ENCODE measurements at places on chromosomes 2 and 18.

- DNase-seq, result no peak
Measured at GRCh38 chr2:230961091-230961491, 34.8 kb upstream of the SPATA3 start.

DNA sequence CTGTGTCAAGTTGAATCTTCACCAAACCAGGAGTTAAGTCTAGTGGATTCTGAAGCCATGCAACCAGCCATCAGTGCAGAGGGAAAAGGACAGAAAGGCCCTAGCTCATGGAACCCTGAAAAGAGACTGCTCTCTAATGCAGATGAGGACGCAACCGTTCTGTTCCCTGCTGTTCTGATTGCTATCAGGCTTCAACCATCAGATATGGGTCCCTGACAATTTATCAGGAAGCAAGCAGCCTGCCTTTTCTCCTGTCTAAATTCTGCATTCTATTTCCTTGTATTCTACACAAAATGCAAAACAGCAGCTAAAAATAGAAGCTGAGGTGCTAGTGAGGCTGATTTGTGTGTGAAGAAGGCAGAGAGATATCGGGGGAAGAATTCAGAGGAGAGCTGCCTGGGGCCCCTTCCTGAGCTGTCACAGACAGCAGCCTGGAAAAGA lies 68.4 kb upstream of the RTN4 start:
- DNase-seq, result no peak

GRCh38 chr2:119126650-119127049 lies 31.9 kb downstream of the C1QL2 start:
- DNase-seq, result peak; percentile 56

GRCh38 chr2:128384446-128384845 lies 65.8 kb upstream of the HS6ST1 start:
- DNase-seq, result no peak

DNA sequence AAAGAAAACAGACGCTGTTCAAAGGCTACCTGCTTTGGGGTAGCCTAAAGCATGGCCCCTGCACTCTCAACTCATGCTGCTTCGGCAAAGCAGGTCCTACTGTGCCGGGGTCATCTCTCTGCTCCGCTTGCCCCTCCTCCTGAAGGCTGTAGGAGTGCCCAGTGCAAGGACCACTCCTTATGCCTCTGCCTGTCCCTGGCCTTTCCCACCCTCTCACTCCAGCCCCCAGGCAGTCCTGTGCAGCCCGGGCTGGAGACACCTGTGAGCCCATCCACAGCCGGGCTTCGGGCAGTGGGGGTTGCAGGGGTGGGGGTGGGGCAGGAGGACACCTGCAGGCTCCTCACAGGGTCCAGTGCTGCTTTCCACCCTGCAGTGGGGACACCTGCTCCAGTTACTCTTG lies 69.1 kb downstream of the ACKR3 start:
- no peak for DNase-seq

DNA sequence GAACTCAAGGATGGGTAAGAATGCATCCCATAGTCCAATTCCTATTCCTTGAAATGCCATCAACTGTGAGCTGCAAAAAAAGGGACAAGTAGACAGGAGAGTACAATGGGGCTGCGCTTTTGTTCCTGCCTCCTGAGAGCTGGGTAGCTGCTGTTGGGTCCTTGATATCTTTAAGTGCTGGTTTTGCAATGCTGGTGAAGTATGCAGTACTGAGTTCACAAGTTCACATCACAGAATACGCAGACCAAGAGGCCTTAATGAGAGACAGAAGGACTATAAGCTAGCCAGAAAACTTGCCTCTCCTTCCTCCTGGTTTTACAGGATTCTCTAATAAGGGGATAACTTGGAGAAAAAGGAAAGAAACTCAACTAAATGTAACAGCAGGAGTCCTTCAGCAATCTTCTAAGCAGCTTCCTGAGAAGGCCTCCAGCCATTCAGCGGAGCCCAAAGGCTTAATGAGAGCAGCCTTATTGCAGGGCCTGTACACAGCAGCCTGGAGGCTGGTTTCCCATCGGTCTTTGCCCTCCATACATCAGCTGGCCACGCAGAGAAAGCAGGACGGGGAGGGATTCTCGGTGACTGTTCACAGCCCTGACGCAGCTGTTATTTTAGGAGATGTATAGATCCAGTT lies 293.1 kb downstream of the CDCA7 start:
- no peak for DNase-seq

DNA sequence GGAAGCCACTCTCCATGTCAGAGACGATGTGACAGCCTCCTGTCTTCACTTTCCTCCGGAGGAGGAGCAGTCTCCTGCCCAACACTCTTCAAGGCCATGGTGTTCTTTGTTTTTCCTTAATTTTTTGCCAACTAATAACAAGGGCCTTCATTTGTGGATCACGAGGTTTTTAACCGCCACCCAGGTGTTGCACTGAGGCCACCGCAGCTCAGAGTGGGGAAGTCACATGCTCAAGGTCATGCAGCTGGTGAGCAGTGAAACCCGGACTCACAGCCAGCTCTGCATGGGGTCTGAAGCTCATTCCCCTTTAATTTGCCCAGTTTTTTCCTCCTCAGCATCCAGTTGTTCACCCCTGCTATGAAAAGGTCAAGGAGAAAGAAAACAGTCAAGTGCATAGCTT lies 19.6 kb downstream of the ENOSF1 start:
- no peak for DNase-seq

GRCh38 chr18:41077076-41077475 lies 878.0 kb upstream of the PIK3C3 start:
- no peak for DNase-seq

DNA sequence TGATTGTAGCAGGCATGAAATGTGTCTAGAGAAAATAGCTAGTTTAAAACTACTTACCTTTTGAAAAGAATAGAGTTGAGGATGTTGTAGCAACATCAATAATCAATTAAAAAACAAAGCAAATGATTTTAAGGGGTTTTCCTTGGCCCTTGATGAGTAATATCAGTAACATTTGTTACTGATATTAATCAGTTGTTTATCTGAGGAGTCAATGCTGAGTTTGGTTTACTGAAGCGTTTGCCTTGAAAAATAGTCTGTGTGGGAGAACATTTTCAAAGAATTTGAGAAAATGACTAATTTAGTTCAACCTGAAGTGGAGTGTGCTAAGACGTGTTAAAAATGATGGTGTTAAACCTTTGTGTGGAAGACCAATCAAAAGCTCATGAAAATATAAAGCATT lies 9.3 kb downstream of the PTH2R start:
- no peak for DNase-seq

DNA sequence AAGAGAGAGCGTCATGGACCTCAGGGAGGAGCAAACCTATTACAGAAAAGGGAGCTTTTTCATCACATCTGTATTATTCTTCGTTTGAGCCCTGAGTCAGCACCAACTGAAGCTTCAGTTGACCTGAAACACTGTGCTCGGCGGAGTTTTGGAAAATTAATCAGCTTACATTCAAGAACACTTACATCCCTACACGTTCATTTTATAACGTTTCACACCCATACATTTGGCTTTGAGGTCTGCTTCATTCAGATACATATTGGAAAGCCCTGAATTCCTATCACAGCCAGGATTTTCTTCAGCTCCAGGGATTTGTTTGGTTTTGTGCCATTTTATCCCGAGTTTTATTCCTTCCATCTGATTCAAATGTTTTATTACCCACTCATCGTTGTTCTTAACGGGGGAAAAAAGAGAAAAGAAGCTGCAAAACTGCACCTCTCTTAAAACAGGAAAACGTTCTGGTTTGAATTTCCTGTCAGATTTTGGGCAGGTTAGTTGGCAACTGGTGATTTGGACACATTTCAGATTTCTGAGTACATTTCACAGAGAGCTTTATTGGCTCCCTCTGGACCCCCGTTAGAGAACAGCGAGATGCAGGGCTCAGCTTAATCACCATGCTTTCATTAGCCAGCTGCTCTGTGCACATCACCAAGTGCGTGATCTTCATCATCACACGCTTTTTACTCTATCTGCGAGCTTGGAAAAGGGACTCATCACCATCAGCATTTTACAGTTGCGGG lies 88.8 kb downstream of the CDC42EP3 start:
- DNase-seq, result no peak

GRCh38 chr2:163682695-163683094 lies 53.1 kb downstream of the FIGN start:
- no peak for DNase-seq

GRCh38 chr2:22737144-22737543 lies 647.8 kb upstream of the KLHL29 start:
- no peak for DNase-seq

DNA sequence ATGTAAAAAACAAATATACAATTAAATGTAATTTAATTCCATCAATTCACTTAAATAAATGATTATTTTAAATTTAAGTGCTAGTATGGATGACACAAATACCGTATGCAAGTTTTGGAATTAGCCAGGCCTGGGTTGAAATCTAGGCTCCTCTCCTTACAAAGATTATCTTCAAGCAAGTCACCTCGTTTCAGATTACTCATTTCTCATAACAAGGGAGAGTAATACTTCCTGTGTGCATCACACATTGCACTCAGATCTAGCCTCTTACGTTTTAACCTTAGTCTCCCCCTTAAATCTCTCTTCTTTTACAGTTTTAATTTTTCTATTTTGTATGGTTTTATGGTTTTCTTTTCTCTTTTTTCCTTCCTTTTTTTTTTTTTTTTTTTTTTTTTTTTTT lies 1475.9 kb upstream of the NXPH2 start:
- DNase-seq, result no peak

DNA sequence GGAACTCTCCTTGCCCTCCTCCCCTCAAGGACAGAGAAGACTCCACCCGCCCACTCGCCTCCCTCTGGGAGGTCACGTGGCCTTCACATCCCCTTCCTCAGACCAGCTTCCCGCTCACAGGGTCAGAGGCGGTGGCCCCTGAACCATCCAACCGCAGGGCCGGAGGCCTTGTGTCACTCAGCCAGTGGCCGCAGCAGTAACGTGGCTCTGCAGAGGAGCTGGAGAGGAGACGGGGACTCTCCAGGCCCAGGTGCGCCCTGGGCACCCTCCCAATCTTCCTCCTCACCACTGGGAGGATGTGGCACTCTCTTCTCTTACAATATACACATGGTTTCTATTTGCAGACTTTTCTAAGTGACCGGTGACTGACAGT lies 161.7 kb downstream of the TWIST2 start:
- DNase-seq, result no peak

DNA sequence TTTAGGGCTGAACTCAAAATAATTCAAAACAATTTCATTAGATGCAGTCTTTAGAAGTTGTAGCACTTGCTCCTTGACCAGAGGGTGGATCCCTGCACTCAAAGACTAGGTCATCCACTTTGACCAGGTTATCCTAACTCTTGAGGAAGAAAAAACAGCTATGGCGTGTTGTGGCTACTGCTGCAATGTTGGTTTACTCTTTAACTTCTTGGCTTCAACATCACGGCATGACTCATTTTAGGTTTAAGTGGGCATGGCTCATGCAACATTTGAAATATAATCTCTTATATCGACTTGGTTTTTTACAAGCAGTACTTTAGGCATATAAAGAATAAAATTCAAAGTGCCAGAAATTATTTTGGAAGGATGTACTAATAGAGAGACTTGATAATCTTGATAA lies 35.4 kb downstream of the ANKRD29 start:
- no peak for DNase-seq

GRCh38 chr2:8984157-8984556 lies 19.3 kb downstream of the MBOAT2 start:
- DNase-seq, result no peak

DNA sequence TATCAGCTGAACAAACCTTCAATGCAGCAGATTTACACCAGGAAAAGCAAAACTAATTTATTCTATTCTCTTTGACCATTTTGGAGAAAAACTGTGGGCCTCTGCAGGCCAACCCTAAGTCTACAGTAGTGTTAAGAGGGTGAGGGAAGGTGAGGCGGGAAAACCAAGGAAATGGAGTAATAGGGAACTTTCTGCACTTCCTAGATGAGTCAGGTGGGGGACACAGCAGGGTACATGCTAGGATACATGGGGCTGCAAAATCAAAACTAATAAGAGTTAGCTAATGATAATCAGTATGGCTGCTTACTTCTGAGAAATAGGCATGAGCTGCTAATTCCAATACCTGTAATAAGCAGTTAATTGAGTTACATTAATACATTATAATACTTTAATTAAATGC lies 66.0 kb upstream of the PGAP1 start:
- DNase-seq, result no peak

GRCh38 chr2:108776475-108776874 lies 10.1 kb upstream of the CCDC138 start:
- DNase-seq, result no peak

- peak; percentile 56 for DNase-seq
Measured at GRCh38 chr2:43609290-43609918, 13.6 kb upstream of the THADA start.

All from WERI-Rb-1 (cell line).